ENCODE measurements at places on chromosomes 11 and 22.

- peaks cover 12% of the 10 kb centered on the region for H3K27me3 ChIP-seq
- no peak overlapping the region for H3K27ac ChIP-seq
- H3K4me3 ChIP-seq = no peak overlapping the region
- H3K4me1 ChIP-seq = peaks cover 6% of the 10 kb centered on the region
- DNase-seq = no peak
- no peaks in the 10 kb centered on the region for H3K36me3 ChIP-seq
These were observed 16.4 kb upstream of the RFPL3 start for GRCh38 chr22:32341122-32341740.

GRCh38 chr11:133004369-133004768, 527.9 kb downstream of the OPCML start:
- H3K4me3 ChIP-seq = no peak overlapping the region
- H3K27ac ChIP-seq = no peak overlapping the region
- no peaks in the 10 kb centered on the region for H3K27me3 ChIP-seq
- H3K4me1 ChIP-seq = no peaks in the 10 kb centered on the region
- H3K36me3 ChIP-seq = no peaks in the 10 kb centered on the region

DNA sequence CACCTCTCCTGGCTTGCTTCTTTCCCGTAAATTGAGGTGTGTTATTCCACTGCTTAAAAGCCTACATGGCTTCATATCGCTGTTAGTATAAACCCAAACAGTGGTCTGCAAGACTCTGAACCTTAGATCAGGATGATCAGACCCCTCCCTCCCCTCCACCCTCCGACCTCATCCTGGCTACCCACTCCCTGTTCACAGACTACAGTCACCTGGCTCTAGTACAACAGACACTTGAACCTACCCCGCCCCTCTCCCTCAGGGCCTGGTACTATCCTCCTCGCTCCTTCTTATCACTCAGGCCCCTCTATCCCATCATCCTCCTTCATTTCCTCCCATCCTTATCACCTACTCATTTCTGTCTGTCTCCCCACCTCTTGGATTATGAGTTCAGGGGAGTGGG, 20.1 kb downstream of the PTPRJ start:
- no peaks in the 10 kb centered on the region for H3K27me3 ChIP-seq
- H3K4me1 ChIP-seq = peaks cover 76% of the 10 kb centered on the region
- H3K36me3 ChIP-seq = no peaks in the 10 kb centered on the region
- H3K27ac ChIP-seq = no peak overlapping the region
- no peak overlapping the region for H3K4me3 ChIP-seq

- no peak overlapping the region for H3K4me3 ChIP-seq
- no peak for DNase-seq
- H3K4me1 ChIP-seq = peaks cover 40% of the 10 kb centered on the region
These were observed 83.7 kb downstream of the IGLL1 start for GRCh38 chr22:23496445-23496833.

DNA sequence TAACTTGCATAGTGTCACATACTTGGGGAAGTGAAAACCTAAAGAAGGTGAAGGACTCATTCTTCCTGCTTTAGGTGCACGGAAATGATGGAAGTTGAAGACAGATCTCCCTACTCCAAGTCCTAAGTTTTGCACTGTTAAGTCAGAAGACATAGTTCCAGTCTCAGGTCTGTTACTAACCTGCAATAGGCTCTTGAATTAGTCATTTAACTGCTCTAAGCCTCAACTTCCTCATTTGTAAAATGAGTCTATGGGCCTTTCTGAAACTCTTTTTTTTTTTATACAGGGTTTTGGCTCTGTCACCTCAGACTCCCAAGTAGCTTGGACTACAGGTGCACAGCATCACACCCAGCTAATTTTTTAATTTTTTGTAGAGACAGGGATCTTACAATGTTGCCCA, 30.8 kb upstream of the POU2AF1 start:
- no peak overlapping the region for H3K4me3 ChIP-seq
- H3K4me1 ChIP-seq = peaks cover 24% of the 10 kb centered on the region
- H3K27me3 ChIP-seq = no peaks in the 10 kb centered on the region
- H3K27ac ChIP-seq = no peak overlapping the region
- no peaks in the 10 kb centered on the region for H3K36me3 ChIP-seq

GRCh38 chr22:26585104-26585790, 4.7 kb downstream of the TPST2 start:
- H3K4me3 ChIP-seq = no peak overlapping the region
- 0 out of 3 replicates have a peak, but pooled peaks cover 4% of the 10 kb centered on the region for H3K36me3 ChIP-seq
- no peak for DNase-seq
- no peaks in the 10 kb centered on the region for H3K27me3 ChIP-seq

GRCh38 chr11:18633256-18634139, 644 bp downstream of the SPTY2D1 start:
- peak overlapping the region; percentile 59 for H3K27ac ChIP-seq
- H3K36me3 ChIP-seq = no peaks in the 10 kb centered on the region
- peaks cover 12% of the 10 kb centered on the region for H3K4me1 ChIP-seq
- H3K27me3 ChIP-seq = no peaks in the 10 kb centered on the region
- H3K4me3 ChIP-seq = peak overlapping the region; percentile 90

DNA sequence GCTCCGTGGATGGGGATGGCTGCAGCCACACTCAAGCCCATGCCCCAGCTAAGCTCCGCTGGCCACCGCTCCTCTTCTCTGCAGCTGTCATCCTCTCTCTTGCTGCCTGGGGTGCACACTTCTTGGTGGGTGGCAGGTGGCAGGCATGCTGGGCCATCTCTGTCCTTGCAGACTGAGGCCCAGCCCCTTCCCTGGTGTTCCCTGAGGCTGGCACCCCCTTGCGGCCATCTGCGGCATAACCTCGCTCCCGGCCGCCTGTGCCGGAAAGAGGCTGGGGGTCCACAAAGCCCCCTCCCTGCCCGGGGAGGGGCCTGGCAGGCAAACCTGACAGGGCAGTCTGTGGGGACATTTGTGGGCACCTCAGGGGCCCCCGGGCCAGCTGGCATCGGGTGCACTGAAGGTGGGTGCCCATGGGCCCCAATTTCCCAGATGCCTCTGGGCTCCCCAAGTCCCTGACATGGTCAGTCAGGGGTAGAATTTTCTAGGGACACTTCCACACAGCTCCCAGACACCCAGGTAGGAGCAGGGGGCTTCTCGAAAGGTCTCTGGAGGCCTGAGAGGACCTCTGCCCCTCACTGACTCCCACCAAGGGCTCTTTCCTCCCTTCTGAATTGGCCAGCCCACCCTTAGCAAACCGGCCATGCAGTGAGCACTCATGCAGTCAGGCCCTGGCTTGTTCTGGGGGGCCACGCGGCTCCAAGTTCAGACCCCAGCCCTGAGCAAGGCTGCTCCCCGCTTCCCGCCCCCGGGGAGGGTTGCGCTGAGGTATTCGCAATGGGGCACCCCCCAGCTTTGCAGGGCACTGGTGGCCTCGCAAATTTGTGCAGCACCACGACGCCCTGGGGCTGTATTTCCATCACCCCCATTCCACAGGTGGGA, 23.5 kb upstream of the TH start:
- H3K4me3 ChIP-seq = no peak overlapping the region
- H3K4me1 ChIP-seq = peaks cover 36% of the 10 kb centered on the region

GRCh38 chr11:134033696-134034491, 35.0 kb upstream of the JAM3 start:
- peaks cover 9% of the 10 kb centered on the region for H3K27me3 ChIP-seq
- no peak overlapping the region for H3K27ac ChIP-seq
- H3K4me1 ChIP-seq = no peaks in the 10 kb centered on the region
- DNase-seq = peak; percentile 45
- no peaks in the 10 kb centered on the region for H3K36me3 ChIP-seq

DNA sequence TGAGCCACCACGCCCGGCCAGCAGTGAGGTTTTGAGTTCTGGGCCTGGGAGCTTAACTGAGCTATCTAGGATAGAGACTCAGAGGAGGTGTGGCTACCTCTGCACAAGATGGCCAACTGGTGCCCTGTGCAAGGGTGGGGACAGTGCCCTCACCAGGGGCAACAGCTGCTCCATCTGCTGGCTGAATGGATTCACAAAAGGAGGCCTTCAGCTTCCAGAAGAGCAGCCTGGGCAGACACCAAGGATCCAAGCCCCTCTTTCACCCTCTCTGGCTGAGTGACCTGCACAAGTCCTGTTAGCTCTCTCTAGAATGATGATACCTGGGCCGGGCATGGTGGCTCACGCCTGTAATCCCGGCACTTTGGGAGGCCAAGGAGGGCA, 33.5 kb upstream of the BAIAP2L2 start:
- H3K4me1 ChIP-seq = no peaks in the 10 kb centered on the region
- no peaks in the 10 kb centered on the region for H3K27me3 ChIP-seq
- peak; percentile 25 for DNase-seq
- no peaks in the 10 kb centered on the region for H3K36me3 ChIP-seq
- H3K4me3 ChIP-seq = no peak overlapping the region

- peak; percentile 71 for DNase-seq
- peak overlapping the region; percentile 69 for H3K27ac ChIP-seq
- peaks cover 45% of the 10 kb centered on the region for H3K4me1 ChIP-seq
- no peaks in the 10 kb centered on the region for H3K27me3 ChIP-seq
- H3K36me3 ChIP-seq = no peaks in the 10 kb centered on the region
These were observed 2.7 kb downstream of the ADM start for GRCh38 chr11:10307400-10308200.

GRCh38 chr11:72820439-72821139, 6.4 kb downstream of the ATG16L2 start:
- H3K4me3 ChIP-seq = no peak overlapping the region
- H3K4me1 ChIP-seq = peaks cover 17% of the 10 kb centered on the region
- no peak for DNase-seq

DNA sequence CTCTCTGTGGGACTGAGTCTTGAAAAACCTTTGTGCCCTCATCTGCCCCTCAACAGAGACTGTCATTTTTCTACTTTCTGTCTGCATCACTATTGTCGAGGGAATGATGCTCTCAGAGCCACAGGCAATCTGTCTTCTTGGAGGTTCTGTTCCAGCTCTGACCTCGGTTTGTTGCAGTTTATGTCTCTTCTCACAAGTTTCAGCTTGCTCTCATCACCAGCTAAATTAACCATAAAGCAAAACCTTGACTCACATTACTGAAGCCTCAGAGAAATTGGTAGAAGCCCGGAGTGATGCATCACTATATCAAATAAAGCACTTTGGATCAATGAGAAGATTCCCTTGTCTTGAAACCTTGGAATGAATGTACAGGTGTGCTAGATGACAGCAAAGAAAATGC, 60.6 kb upstream of the BLID start:
- DNase-seq = no peak
- H3K4me3 ChIP-seq = no peak overlapping the region
- H3K4me1 ChIP-seq = no peaks in the 10 kb centered on the region
- no peaks in the 10 kb centered on the region for H3K27me3 ChIP-seq

DNA sequence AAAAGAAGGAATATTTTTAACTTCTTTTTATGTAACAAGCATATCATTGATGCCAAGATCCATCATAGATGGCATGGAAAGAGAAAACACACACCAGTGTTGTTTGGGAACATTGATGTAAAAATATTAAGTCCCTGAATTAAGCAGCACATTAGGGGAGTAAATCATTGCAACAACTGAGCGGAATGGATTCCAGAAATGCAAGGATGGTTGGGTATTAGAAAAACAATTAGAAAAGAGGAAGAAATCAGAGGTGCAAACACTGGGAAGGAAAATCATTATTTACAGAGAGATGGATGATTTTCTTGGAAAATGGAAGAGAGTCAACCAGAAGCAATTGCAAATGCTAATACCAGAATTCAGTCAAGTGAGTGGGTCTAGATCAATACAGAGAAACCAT, 8.1 kb downstream of the SMIM38 start:
- H3K27ac ChIP-seq = no peak overlapping the region
- H3K36me3 ChIP-seq = no peaks in the 10 kb centered on the region
- peaks cover 5% of the 10 kb centered on the region for H3K27me3 ChIP-seq

Measured in HepG2 (cell line).